Urothelium cell line (cell line): ENCODE measurements at places on chromosomes 5 and 9.

DNA sequence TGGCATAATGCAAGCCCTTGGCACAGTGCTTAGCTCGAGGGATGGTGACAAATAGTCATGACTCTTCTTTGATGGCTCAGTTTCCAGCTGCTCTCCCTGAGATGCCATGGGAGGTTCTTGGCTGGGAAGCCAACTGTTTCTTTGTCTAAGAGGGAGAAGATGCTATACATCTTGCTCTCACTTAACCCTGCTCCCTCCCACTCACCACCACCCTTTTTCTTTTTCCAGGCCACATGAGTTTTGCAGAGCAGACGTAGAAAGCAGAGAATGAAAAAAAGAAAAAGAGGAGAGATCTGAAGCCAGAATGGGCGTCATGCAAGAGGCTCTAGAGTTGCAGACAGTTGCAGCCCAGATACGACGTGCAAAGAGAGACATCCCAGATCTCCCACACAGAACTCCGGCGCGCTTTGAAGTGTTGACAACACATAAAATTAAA is 160.5 kb downstream of the FGF18 start:
- DNase-seq, result no peak

DNA sequence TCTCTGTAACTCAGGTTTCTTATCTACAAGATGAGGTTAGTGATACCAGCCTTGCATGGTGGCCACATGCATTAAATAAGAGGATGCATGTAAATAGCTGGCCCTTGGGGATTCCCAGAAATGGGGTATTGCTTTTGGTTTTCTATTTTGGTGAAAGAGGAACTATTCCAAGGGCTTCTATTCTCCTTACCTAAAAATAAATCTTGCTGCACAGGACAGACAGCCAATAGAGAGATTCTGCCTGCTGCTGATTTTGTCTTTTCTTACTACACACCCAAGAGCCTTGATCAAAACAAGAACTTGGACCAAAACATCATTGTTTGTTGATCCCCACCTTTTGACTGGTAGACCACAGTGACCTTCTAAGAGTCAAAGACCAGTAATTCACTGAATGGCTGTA is 161.8 kb downstream of the PJA2 start:
- no peak for DNase-seq

- DNase-seq, result no peak
Measured at GRCh38 chr5:39057734-39058133, 16.5 kb downstream of the RICTOR start.

GRCh38 chr9:96884443-96884842 is 30.1 kb upstream of the ZNF782 start:
- DNase-seq, result peak; percentile 84

- no peak for DNase-seq
Measured at GRCh38 chr5:75614176-75614575, 2.9 kb downstream of the ANKDD1B start.

GRCh38 chr9:121819428-121820231 is 168.2 kb downstream of the DAB2IP start:
- DNase-seq, result no peak

GRCh38 chr5:115977096-115977495 is 14.8 kb downstream of the LVRN start:
- no peak for DNase-seq

- DNase-seq, result no peak
Measured at GRCh38 chr9:91208419-91208745, 153.3 kb downstream of the AUH start.

GRCh38 chr9:137778914-137779313 is 98.7 kb upstream of the CACNA1B start:
- DNase-seq, result no peak

- DNase-seq, result no peak
Measured at GRCh38 chr9:35108461-35108860, 5.5 kb upstream of the STOML2 start.

DNA sequence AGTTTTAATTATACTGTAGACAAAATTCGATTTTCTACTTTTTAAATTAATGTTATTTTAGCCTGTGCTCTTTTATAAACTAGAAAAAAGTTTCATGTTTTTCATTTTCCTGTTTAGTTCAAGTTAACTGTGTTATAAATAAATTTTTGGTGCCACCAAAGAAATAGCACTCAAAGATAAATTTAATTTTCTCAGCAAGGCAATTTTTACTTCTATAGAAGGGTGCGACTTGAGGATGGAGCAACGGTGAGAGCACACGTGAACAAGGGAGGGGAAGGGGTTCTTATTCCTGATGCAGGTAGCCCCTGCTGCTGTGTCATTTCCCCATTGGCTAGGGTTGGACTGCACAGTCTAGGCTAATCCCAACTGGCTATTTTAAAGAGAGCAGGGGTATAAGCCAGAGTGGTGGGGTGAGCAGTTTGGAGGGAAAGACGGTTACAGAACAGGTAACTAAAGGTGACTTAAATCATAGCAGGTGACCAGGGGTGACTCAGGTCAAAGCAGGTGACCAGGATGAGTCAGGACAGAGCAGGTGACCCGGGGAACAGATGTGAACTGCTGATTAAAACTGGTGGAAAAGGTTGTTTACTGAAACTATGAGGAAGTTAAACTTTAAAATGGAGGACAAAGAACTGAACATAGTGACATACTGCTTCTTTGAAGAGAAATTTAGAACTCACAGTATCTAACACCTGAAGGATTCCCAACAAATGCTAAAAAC is 104.6 kb upstream of the GPBP1 start:
- DNase-seq, result no peak
